Breast epithelium (tissue), 4 donors: ENCODE measurements at places on chromosomes 4 and X. TPM values are rescaled to one million over a fixed set of nuclear protein-coding genes. Genes with fewer than 3 reads are reported as not detected.

DNA sequence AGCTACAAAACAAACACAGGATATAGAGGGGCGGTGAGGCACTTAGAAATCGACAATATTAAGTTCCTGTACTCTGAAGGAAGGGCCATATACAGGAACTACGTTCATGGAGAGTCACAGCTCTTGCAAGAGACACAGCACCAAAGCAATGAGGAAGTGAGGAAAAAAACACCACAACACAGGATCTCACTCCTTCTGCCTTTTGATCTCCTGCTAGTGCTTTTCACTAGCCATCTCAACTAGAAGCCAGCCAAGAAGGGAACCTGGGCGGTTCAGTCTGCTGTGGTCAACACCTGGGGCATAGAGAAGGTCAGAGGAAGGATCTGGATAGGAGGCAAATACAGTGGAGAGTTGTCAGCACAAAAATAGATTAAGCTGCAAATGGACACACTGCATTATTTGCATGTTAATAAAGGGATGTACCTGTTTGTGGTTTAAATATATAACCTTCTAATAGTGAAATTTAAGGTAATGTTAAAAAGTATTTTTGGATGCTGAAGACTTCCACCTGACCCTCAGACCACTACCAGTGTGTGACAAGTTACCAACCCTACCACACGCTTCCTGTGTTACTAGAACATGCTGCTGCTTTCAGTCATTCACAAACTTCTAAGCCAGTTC lies 104.6 kb downstream of the DTHD1 start:
- no peak for DNase-seq

SATL1 gene
- not detected for total RNA-seq

DNA sequence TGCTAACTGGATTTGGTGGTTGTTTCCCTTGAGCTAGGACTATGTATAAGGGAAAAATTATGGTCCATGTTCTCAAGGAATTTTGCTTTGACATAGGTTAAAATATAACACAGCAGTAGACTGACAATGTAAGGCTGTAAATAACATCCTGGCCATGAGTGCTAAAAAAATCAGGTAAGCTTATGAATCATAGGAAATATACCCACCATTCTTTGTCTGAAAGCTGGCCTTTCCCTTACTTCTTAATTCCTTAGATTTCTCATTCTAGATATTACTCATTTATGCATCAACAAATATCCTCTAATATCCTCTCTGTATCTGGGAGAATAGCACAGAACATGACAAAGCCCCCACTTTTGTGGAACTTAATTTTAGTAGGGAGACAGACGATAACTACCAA lies 6.8 kb upstream of the CHRNA9 start:
- no peak for DNase-seq

RAB28 gene
- total RNA-seq = 21.9 TPM

NKAP gene
- 6.9 TPM for total RNA-seq

GRCh38 chr4:53490965-53491622 lies 100.2 kb downstream of the LNX1 start:
- peak; percentile 38 for DNase-seq

DNA sequence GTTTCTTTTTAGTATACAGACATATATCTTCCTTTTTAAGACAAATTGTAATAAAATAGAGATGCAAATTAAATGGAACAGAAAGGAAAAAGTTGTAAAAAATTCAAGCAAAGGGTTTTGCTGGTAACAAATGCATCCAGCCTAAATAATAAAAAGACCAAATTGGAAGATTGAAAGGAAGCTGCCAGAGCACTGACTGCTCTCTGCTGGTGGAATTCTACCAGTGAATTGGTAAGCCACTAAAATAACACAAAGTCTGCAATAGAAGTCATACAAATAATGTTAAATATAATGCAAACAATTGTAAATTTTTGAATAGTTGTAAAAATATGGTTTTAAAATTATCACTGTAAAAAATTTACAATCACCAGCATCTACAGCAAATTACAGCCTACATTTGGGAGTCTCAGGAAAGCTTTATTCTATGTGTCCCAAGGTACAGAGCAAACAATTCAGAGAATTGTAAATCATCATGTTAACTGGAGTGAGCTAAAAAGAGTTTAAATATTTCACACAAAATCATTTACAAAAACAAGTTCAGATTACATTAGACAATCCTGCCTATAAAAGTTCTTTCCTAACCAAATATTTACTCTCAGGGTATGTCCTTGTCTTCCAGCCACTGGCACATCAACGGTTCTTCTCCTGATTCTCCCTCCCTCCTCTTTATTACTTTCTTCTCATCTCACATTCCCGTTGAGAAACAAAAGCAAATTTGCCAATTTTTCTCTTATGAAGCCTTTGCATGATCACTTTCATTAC lies 1322.5 kb downstream of the PCDH7 start:
- no peak for DNase-seq

DNA sequence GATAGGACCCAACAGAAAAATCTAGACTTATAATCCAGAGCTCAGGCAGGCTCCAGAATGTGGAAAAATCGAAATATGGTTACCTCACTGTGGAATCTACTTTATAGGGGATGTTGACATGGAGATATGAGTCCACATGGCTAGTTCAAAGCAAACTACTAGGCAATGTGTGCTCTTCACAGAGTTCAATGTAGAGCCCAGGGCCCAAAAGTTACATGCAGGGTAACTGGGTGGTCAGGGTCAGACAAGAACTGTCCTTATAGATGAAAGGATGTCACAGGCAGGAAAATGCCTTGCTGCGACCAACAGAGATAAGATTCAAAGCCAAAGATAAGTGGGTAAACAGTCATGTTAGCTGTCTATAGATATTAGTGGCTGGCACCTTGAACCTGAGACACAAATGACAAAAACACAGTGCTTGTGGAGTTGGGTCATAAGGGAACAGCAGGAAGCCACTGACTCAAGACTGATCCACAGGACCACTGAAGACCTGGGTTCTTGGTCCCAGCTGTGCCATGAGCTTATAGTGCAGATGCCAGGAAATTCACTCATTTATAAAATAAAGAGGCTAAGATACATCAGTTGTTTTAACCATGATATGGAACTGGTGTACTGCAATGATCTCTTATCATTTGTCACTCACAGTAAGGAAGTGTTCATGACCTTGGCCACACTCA lies 101.7 kb upstream of the MBNL3 start:
- DNase-seq = no peak

SSX2B gene
- total RNA-seq = not detected

- DNase-seq = no peak
Observed at GRCh38 chrX:22118161-22118830, 86.2 kb downstream of the PHEX start.

ITGB1BP2 gene
- total RNA-seq = 1.0 TPM

DNA sequence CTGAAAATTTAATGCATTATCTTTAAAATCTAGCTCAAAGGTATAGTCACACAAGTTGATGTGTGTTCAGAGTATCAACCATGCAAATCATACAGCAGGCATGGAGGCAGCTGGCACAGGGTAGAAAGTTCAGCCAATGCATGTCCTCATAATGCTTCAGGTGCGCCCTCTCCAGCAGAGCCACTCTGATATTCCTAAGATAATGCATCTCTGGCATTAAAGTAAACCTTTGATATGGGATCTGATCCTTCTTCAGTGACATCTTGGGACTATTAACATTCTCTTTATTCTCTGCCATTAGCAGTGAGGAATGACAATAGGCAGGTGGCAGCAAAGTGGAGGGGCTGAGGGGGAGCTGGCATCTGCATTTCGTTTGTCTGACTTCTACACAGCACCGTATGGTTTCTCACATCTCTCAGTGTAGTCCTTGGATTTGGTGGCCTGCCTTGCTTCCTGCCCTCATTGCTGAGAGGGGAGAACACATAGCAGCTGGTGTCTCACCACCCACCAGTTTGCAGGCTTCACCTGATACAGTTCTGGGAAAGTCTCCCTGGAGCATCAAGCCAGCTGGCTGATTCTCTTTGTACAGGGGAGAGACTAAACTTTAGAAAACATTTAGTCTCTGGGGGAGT lies 168.7 kb upstream of the TBC1D9 start:
- no peak for DNase-seq

DNA sequence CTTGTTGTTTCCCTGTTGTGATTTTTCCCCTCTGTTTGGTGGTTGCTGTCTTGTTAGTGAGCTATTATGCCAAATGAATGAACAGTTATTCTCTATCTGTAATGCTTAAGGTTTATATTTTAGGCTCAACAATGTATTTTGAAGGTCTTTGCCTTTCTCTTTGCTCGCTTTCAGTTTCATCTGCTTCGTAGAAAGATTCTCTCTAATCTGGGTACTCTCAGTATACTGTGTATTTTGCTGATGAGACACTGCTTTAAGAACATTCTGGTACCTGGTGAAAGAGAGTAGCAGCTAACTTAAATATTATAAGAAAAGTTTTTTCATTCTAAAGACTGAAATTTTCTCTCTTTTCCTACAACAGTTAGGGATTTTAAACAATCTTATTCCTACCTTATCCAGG lies 1274.7 kb upstream of the PABPC4L start:
- no peak for DNase-seq

PDE6B gene
- total RNA-seq = 8.5 TPM

DNA sequence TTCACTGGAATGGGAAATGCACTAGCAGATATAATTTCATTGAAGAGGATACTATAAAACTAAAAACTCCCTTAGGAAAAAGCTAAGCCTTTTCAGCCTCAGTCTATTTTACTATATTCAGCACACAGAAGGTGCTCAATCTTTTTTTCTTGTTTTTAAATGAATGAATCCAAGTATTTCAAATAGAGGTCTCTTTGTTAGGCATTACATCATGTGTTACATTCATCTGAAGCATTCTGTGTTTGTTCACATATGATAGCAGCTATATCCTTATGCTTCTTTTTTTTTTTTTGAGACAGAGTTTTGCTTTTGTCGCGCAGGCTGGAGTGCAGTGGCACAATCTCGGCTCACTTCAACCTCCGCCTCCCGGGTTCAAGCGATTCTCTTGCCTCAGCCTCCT lies 278.4 kb downstream of the CAMK2D start:
- no peak for DNase-seq

GRCh38 chr4:37586194-37586593 lies 100.0 kb downstream of the RELL1 start:
- DNase-seq = no peak

JAKMIP1 gene
- 0.66 TPM for total RNA-seq

DNA sequence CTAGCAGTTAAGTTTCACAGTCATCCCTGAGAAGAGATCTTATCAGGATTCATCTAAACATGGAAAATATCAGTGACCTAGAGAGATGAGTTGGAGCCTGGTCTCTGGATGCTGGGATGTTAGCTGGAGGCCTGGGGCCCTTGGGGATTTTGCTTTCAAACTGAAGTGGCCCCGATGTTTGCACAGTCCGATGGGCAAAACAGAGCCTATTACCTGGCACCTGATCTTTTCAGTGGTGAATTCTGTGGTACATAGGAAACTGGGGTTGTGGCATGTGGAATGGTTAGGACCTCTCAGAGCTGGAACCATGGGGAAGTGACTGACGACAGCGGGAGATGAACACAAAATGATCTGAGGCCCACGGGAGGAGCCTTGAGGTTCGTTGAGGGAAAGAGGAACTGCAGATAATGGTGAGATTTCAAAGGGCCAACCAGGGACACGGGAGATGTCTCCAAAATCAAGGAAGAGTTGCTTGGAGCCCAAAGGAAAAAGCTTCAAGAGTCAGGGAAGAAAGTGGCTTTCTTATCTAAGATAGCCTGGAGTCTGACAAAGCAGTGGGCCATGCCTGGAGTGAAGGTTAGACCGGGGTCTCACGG lies 17.8 kb upstream of the TENM3 start:
- no peak for DNase-seq

UCP1 gene
- total RNA-seq = 1.3 TPM
